ENCODE measurements at places on chromosomes 6 and 20.
A peak's percentile ranks its signal among the peaks of the same experiment; 100 is the strongest.

GRCh38 chr20:32439132-32439829, 81.2 kb downstream of the ASXL1 start:
- DNase-seq: no peak

- no peak for DNase-seq
Measured at GRCh38 chr6:49225471-49225870, 237.6 kb downstream of the MMUT start.

DNA sequence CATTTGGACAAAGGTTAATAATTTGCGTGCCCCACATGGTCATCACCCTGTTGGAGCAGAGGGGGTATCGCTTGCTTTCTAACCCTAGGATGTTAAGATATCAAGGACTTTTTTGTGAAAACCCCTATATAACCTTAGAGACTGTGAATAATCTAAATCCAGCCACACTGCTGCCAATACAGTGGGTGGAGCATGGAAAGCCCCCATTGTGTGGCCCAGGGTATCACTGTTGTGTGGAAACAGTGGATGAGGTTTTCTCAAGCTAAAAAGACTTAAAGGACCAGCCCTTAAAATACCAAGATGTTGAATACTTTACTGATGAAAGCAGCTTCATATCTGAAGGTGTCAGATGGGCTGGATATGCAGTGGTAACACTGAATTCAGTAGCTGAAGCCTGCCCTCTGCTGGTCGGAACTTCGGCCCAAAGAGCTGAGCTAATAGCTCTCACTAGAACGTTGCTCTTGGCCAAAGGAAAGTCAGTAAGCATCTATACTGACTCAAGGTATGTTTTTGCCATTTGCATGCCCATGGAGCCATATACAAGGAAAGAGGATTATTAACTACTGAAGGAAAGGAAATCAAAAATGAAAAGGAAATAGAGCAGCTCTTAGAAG, 695.2 kb downstream of the PHF3 start:
- DNase-seq: peak; percentile 84

DNA sequence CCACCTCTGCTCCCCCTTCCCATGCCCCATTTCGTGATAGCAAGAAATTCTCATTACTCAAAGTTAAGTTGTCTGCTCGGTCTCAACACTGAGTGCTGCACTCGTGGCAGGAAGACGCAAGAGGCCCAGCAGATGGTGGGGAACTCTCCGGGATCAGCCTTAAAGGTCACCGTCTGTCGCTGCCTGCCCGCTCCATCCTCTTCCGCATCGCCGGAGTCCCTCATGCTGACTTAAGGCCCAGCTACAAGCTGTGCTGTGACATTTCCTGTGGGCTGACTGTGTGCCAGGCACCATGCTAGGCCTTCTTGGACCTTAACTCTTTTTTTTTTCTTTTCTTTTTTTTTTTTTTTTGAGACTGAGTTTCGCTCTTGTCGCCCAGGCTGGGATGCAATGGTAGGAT, 17.8 kb downstream of the GRM4 start:
- peak; percentile 94 for DNase-seq

DNA sequence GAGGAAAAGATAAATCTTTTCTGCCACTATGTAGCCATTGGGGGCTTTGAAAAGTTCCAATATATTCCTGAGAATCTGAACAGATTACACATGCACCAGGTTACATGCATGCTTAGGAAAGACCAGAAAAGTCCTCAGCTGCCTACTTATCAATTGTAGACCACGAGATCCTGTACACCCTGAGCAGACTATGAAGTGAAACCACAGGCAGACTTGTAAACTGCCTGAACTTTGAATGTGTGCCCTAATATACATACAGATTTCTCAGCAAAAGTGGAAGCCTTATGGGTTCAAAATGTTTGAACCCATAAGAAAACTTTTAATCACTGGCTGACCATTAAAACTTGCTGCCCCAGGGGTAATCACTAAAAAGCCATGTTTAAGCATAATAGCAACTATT, 273.5 kb upstream of the RUNX2 start:
- no peak for DNase-seq

GRCh38 chr20:31956556-31957526, 5.0 kb upstream of the PDRG1 start:
- peak; percentile 97 for DNase-seq

GRCh38 chr6:150667977-150668716, 68.5 kb downstream of the PLEKHG1 start:
- DNase-seq: no peak

- no peak for DNase-seq
Measured at GRCh38 chr20:17061715-17062114, 165.1 kb upstream of the PCSK2 start.

DNA sequence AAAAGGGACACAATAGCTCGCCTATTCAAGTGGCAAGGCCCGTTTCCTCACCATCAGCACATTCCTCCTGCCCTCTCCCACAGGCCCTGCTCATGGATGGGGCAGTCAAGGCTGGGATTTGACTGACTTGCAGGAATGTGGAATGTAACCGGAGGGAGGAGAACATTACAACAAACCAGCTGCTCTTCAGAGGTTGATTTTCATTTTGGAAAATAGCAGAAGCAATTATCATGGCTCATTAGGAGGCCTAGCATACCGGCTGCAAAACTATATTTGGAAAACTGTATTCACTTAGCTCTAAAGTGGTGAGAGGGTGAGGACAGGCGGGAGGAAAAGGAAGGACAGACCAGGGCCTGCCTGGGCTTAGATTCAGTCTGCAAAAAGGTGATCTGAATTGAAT, 283.7 kb downstream of the CD83 start:
- no peak for DNase-seq

- DNase-seq: no peak
Measured at GRCh38 chr6:89197141-89197540, 20.0 kb downstream of the GABRR1 start.

GRCh38 chr6:3482869-3483268, 26.0 kb upstream of the SLC22A23 start:
- DNase-seq: no peak

- peak; percentile 84 for DNase-seq
Measured at GRCh38 chr6:53728570-53729194, 63.1 kb upstream of the KLHL31 start.

DNA sequence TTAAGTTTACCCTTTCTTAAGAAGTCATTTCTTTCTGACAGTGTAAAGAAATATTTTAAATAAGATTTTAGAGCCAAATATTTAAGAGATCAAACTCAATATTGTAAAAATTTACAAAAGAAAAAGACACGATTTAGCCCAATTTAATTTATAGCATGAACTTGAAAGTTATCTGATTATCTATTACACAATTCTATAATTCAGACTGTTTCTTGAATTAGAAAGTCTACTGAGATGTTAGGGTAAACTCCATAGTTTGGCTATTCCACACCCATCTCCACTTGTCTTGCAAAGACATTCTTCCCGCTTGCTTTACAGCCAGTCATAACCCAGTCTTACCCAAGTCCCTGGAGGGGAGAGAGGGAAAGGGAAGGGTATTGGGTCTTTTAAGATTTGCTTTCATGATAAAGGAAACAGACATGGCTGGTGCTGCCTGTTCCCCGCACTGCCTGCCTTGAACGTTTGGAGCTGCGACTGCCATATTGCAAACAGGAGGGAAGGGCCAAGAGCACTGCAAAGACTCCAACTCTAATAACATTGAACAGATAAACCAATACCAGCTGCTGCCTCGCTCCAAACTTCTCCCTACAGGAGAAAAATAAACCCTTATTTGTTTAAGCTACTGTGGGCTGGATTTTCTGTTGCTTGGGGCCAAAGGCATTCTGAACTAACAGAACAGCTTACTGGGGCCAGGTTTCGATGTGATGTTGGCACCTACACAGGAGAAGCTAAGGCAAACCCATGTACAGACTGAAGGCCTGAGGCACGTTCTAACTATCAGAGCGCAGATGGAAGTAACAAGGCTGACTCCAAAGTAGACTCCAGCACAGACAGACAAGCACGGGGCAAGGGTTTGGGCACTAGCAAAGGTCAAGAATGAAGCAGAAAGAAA, 552.3 kb upstream of the JARID2 start:
- peak; percentile 27 for DNase-seq

DNA sequence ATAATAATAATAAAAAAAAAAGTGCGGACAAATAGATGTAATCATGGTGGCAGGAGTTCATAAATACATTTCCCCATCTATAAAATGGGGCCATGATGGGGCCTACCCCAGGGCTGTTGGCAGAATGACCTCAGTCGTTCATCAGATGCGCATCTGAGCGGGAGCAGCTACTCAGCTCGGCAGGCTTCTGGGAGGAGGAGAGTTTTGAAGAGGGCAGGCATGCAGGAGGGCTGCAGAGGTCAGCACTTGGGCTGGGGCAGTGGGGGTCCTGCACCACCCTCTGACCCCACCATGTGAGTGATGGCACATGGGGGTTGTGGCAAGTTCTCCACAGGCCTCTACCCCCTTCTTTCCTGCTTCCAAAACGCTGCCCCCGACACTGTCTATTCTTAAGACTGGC, 373.5 kb downstream of the ZFAND3 start:
- DNase-seq: no peak

- DNase-seq: no peak
Measured at GRCh38 chr6:1709234-1709641, 99.5 kb downstream of the FOXC1 start.

DNA sequence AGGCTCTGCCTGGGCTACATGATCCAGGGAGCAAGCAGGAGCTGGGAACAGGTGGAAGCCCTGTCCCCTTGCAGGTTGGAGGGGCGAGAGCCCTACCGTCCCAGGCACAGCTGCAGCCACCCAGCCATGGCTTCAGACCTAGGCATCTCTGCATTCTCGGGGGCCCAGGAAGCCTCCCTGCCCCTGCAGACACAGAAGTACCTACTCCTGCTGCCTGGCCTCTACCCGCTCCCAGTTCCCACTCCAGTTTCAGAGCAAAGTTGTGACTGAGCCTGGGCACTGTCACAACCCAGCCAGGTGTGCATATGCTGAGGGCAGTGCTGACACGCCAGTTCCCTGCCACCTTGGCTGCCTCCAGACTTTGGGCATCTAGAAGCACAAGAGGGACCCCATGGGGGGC, 645.9 kb downstream of the HTR1B start:
- no peak for DNase-seq

GRCh38 chr20:36984257-36984638, 32.7 kb upstream of the SAMHD1 start:
- DNase-seq: peak; percentile 26

GRCh38 chr6:26017632-26017966, 55.0 kb downstream of the TRIM38 start:
- DNase-seq: no peak

DNA sequence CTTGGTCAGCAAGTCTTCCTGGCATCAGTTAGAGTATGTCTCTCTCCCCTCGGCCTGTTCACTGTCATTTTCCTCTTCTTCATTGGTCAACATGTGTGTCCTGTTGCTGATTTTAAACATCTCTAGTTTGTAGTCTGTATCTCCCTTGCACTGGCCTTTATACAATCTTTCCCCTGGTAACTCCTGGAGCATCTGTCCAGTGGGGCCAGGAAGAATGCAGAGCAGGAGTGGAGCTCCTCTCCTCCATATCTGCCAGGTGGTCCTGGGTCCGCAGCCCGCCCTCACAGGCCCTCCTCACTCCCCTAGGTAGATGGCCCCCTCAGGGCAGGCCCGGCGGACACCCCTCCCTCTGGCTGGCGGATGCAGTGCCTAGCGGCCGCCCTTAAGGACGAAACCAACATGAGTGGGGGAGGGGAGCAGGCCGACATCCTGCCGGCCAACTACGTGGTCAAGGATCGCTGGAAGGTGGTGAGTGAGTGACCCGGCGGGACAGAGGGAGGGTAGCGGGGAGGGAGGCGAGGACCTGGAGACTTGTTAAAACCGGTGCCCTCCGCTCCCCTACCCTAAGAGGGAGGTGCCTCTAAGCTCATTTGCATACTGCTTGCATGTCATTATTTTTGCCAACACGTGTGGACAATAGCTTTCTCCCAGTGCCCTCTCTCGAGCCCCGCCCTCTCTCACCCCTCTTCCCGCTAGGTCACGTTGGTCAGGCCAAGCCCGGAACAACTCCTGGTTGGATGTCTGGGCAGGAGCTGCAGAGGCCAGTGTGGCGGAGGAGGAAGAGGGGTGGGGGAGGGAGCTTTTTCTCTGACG, 3.2 kb downstream of the TTBK1 start:
- DNase-seq: peak; percentile 71

GRCh38 chr6:1923449-1923848, 313.7 kb downstream of the FOXC1 start:
- DNase-seq: no peak

GRCh38 chr6:167655174-167655821, 171.4 kb upstream of the AFDN start:
- DNase-seq: no peak

- DNase-seq: no peak
Measured at GRCh38 chr20:10079964-10080363, 45.2 kb downstream of the ANKEF1 start.

DNA sequence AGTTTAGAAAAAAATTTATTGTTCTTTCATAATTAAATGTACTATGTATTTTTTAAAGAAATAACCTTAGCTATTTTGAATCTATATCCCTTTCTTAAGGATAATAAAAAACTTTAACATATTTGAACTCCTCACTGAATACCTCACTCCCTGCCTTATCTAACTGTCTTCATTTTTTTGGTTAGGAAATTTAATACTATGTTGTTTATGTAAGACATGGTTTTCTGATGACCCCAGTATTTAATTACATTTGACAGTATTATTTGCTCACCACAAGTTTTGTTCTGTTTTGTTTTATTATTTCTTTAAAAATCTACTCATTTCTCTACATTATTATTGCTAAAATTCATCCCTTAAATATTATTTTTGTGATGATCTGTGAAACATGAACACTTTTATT, 394.4 kb upstream of the ADGRB3 start:
- no peak for DNase-seq

GRCh38 chr6:107708435-107708834, 115.7 kb downstream of the SCML4 start:
- no peak for DNase-seq

- no peak for DNase-seq
Measured at GRCh38 chr6:165834613-165835259, 171.7 kb upstream of the PDE10A start.

DNA sequence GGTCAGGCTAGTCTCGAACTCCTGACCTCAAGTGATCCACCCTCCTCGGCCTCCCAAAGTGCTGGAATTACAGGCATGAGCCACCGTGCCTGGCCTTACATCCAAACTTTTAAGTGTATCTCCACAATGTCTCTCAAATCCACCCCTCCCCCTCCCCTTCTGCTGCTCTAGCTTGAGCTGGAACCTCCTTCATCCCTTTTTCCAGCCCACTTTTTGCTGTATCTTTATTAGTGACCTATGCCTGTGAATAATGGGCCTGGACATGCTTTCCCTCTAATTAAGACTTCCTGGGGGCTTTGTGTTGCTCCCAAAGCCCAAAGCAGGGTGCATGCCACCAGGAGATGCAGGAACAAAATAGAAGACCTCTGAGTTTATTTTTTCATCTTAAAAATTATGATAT, 26.1 kb downstream of the TNFAIP3 start:
- DNase-seq: no peak

All from NCI-H82 (cell line).